ENCODE measurements at places on chromosomes 7 and 10.

DNA sequence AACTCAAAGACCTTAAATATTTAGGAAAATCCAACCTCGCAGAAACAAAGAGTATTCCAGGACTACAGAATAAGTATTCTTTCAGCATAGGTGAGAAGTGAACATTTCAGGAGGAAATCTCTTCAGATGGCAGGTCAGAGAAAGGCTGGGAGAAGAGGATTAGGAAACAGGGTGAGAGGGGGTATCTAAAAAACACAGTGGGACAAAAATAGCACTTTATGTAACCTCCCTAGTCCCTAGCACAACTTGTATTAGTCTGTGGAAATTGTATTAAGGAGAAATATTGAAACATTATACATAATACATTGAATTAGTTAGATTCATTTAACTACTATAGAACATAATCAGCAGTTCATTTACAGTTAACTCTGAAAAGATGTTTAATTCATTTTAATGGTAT is 192.3 kb downstream of the CACNB2 start:
- no peak for DNase-seq

DNA sequence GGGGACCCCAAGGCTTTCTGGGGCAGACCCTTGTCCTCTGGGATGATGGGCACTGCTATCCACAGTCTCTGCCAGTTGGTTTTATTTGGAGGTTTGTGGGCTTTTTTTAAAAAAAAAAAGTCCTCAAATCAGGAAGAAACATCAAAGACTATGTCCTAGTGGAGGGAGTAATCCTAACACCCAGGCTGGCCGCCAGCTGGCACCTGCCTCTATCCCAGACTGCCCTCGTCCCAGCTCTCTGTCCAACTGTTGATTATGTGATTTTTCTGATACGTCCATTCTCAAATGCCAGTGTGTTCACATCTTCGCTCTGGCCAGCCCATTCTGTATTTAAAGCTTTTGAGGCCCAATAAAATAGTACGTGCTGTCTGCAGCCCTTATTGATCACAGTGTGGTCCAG is 61.0 kb upstream of the LRRC4 start:
- no peak for DNase-seq

DNA sequence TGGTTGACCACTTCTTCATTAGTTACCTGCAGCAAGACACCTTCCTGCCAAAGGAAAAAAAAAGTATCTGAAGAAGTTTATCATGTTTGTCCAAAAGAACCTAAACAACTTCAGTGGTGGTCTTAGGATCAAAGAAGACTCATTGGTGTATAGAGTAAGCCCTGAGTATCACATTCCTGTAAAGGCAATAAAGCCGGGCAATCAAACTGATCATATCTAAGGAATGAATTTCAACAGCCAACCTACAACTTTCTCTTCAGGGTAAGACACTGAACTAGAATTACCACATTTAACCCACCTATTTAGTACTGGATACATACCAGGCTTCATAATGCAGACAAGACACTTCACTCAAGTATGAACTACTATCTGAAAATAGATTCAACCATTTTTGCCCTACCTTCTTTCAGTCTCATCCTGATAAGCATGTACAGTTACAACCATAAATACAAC is 10.1 kb downstream of the HNRNPA2B1 start:
- no peak for DNase-seq

DNA sequence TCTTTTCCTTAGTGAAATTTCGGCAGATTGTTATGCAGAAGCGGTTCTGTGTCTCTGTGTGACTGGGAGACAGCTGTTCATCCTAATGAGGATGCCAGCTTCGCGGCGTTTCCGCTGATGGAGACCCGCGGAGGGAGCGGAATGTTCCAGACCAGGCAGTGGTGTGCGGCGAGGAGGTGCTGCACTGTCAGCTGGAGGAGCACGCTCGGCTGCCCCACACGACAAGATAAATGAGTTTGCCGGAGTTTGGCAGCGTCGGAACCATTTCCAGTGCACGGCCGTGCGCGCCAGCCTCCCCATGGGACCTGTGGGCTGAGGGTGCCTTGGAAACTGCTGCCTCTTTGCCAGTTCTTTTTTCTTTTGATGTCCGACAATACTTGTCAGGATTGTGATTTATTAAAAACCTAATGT is 64.6 kb downstream of the WDR37 start:
- DNase-seq: no peak
